ENCODE measurements at places on chromosomes 4 and X.

DNA sequence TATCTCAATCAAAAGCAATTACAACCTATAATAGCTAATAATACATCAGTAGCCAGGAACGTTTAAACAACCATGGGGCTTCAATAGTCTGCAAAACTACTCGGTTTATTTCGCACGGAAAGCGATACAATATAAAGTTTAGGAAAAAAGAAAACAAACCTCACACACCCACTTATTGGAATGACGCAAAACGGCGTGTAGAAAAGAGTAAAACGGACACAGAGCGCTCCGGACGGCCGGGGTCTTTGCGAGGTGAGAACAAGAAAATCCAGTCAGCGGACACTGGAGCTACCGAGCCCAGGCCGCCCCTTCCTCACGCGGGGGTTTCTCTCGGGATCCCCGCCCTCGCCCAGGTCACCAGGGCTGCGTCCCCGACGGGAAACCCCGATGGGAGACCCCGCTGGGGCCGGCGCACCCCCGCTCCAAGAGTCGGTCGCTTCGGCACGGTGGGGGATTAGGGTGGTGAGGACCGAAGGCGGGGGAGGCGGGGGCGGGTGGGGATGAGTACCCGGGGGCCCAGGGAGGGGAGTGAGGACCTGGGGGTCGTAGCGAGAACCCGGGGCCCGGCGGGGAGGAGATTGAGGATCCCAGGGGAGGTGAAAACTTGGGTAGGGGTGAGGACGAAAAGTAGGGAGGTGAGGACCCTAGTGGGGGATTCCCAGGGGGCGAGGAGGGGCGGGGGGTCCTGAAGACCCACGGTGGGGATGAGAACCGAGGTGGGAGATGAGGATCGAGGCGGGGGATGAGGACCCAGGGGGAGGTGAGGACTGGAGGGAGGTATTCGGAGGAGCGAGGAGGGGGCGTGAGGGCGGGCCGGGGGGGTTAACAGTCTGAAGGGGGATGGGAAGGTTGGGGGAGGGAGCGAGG is 737 bp downstream of the NELFA start:
- DNase-seq, result no peak

DNA sequence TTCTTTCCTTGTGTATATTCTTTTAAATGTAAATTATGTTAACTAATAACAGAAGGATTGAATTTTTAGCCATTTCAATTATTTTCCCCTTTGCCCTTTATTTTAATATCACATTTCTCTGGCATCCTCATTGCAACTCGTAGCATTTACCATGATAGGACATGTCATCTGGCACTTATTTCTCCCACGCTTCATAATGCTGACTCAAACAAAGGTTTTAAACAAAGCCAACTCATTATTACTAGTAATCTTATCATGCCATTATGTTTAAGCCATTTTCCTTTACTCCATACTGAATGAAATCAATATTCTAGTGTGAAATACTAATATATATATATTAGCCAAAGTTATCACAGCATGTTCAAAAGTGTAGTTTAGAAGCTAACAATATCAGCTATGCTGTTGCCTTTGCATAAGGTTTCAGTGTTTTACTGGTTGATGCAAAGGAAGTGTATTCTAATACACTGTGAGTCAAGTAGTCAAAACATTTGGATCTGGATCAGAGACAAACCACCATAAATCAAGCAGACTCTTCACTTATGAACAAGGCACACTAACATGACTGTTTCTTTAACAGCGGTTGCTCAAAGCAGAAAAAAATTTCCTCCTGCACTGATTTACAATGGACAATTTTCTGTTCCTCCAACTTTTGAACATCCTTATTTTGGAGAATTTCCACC is 281.6 kb downstream of the SLC7A11 start:
- no peak for DNase-seq

- no peak for DNase-seq
Observed at GRCh38 chr4:57125996-57126395, 15.8 kb upstream of the IGFBP7 start.

DNA sequence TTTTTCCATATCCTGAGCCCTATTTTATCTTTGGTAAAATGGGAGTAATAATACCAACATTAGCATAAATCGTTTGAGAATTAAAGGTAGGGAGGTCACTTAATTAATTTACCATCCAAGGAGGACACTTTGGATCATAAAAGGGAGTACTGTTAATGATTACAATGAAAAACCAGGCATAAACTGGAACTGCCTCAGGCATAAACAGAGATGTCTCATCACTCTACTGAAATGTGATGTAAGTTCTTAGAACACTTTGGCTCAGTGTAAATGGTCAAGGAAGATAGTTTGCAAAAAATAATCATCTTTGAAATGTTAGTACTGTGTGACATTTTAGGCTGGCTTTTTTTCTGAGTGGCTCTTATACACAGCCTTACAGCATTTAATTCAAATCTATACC is 268.7 kb downstream of the SLC39A8 start:
- DNase-seq, result no peak

DNA sequence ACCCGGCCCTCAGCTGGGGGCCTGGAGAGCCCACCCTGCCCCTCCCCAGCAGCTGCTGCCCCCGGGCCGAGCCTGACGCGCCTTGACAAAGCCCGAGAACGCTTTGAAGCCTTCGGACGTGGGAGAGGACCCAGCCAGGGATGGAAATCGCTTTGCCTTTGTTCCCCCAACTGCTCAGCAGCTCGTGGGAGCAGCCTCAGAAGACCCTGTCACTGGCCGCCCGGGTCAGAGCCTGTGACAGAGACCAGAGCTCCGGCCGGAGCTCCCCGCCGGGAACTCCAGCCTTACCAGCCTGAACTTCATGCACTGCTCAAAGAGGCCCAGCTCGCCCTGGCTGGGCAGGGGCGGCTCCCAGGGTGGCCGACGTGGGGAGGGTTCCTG is 2.6 kb upstream of the SLC6A8 start:
- no peak for DNase-seq

DNA sequence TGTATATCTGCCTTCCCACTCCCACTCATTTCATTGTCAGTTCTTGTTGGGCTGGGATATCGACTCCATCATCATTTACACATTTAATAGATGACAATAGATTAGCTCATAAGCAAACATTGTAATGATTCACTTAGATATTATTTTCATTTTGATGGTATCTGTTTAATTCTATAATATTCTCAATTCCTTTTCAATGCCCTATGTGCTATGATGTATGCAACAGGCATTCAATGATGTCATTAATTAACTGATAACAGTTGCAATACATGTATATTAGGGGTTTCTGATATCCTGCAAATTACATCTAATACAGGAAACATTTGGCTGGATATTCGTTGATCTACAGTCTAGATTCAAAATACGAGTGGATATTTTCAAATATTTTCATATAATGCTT is 850.5 kb downstream of the CCSER1 start:
- no peak for DNase-seq

GRCh38 chr4:39525822-39526690 is 1.2 kb downstream of the UGDH start:
- DNase-seq, result no peak

DNA sequence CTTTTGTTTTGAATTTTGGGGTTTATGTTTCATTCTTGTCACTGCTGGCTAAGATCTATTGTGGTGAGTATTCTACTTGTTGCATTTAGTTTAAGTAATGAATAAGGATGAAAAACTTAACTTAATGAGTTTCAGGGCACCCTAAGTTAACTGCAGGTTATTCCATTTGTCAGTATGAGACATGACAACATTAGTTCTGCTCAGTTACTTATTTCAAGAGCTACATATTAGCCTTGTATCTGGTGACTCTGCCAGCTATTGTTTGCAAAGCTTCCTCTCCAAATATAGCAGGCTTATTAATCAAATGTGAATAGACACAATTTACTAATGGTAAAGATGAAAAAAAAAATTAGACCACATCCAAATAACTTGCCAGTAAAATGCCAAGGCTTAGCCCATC is 567.1 kb downstream of the IL15 start:
- DNase-seq, result no peak

Measured in occipital lobe (tissue), 3 donors.